ENCODE measurements at places on chromosomes 16 and 17. TPM values are rescaled to one million over a fixed set of nuclear protein-coding genes. Genes with fewer than 3 reads are reported as not detected.

The CMTM1 gene
- total RNA-seq, result 10.0 TPM

The IL17C gene
- total RNA-seq, result not detected

The PRKCB gene
- 0.27 TPM for total RNA-seq

The KRTAP4-3 gene
- not detected for total RNA-seq

GRCh38 chr17:10757067-10757466, 27.2 kb upstream of the TMEM220 start:
- H3K4me1 ChIP-seq, result peaks cover 5% of the 10 kb centered on the region
- DNase-seq, result no peak
- no peaks in the 10 kb centered on the region for H3K36me3 ChIP-seq
- peaks cover 40% of the 10 kb centered on the region for H3K27me3 ChIP-seq
